ENCODE measurements at places on chromosomes 2 and 18. TPM values are rescaled to one million over a fixed set of nuclear protein-coding genes. Genes with fewer than 3 reads are reported as not detected.

GRCh38 chr18:74784752-74785151, 187.1 kb downstream of the ZNF407 start:
- no peak for DNase-seq

DNA sequence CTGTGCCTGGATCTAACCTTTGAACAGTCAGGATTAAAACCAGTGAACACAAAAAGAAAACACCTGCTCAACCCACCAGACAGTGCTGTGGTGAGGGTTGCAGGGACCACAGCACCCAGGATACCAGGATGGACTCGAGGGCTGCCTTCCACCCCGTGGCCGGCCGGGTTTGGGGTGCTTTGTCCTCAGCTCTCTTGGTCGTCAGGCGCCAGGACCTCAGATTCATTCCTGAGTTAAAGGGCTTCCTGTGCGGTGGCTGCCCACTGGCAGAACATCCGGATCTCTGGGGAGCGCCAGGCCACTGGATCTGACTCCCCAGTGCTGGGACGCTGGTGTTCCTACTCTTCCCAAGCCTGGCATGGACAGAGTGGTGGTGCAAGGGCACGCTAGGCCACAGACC, 239.8 kb downstream of the TFCP2L1 start:
- DNase-seq = no peak

DNA sequence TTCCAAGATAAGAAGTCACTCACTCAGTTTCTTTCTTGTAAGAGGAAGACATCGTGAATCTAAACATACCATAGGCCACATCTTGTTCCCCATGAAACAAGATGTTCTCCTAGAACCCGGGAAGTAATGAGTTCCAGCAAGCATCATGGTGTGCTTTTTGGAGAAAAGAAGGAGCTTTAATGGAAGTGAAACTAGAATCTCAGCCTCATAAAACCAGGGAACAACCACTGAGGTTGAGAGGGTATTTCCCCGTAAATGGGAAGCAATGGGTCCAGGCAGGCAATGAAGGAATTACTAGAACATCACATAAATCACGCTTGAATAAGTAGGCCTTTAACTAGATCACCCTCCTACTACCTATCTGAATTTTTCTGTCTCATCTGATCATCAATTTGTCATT, 40.3 kb downstream of the PSTPIP2 start:
- DNase-seq = no peak

- no peak for DNase-seq
Observed at GRCh38 chr2:122261911-122262310, 506.5 kb downstream of the TSN start.

GRCh38 chr2:197929008-197929885, 124.9 kb downstream of the PLCL1 start:
- no peak for DNase-seq

DNA sequence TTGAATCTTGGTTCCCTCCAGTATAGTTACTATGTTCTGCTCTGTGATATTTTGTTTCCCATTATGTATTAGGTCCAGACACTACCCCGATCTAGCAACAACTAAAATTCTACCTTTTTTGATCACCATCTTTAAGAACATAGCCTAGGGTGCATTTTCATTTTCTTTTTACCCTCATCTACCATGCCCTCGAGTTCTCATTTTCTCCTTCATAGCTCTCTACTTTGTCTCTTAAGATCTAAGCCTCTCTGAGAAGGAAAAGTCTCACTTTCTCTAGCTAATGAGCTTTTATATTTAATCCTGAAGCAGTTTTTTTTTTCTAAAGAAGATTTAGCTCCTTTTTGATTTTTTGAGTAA, 1089.4 kb upstream of the SLC39A10 start:
- DNase-seq = no peak

- DNase-seq = no peak
Observed at GRCh38 chr18:51193621-51194287, 3.7 kb downstream of the MEX3C start.

DNA sequence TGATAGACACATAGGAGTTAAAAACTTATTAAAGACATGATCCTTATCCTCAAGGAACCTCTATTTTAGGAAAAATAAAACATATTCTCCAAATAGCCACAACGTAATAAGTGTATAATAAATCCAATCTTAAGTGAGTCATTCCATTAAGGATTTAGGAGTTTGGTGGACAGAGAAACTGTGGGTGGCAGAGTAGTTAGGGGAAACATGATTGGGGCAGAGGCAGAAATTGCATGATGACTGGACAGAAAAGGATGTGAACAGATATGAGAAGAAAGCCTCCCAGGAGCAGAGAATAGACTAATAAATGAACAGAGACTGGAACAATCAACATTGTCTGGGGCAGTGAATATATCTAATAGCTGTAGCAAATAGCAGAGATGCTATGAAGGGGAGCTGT, 48.1 kb upstream of the SIGLEC15 start:
- DNase-seq = no peak

DNA sequence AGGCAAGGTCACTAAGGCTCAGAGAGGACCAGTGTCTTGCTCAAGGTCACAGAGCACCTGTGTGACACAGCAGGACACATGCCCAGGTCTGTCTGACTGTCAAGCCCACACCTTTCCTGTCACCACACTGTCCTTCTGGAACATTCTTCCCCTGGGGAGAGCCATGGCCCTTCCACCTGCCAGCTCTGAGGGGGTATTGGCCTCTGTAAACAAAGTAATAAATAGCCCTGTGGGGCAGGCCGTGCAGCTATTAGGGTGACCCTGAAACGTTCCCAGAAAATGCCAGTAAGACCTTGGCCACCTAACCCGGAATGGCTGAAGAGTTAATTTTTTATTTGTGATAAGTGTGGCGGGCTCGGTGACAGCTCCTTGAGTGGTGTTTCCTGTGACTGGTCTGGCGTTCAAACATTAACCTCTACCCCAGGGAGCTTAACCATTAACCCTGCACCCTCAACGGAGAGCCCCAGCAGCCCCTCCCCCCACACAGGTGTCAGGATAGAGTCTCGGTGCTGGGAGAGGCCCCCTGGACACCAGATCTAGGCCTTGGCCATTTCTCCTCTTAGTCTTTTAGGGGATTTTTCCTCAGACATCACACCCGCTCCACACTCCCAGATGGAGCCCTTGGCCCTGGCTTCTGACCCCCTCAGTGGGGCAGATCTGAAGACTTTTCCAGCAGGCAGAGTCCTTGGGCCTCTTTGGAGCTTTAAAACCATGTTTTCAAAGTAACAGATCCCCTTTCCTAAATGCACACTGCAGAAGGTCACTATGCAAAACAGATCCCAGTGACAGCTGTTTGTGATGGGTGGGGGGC, 36.6 kb downstream of the SCTR start:
- DNase-seq = no peak

DNA sequence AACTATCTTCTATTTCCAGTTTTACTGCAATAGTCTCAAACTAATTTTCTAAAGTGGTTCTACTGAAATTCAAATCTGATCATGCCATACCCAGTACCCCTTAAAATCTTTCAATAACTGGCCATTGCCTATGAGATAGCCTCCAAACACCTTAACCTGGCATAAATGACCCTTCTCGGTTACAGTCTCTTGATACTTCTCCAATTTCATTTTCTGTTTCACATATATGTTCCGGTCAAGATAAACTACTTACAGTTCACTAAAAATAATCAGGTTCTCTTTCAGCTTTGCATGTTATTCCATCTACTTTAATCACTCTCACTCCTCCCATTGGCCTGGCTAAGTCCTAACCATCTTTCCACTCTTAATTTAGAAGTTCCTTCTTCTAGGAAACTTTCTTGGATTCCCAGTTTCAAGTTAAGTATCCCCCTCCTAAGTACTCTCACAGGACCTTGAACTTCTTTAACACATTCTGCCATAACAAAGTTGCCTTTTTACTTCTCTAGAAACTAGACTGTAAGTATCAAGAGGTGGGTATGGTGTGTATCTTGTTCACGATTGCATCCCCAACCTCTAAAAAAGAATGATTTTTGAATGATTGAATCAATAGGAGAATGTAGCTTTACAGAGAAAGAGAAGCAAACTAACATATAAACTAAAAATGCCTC, 110.2 kb upstream of the RBBP8 start:
- DNase-seq = no peak

- no peak for DNase-seq
Observed at GRCh38 chr18:55908901-55909366, 320.9 kb upstream of the TCF4 start.

DNA sequence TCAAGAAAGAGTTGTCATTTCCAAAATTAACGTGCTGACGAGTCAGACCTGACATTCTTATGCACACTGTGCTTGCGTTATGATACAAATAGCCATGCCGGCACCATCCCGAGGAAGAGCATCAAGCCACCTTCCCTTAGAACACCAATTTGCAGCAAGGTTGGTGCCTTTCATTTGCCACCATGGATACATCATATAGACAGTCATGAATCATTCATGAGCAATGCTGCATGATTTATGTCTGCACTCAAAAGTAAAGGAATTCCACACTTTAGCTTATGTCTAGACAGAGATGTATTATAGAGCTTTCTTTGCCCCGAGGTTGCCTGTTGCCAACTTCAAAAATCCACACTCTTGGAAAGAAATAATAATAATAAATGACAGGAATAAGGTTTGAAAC, 166.9 kb downstream of the VWC2L start:
- DNase-seq = no peak

GRCh38 chr2:148342086-148342485, 302.5 kb upstream of the EPC2 start:
- DNase-seq = no peak

DNA sequence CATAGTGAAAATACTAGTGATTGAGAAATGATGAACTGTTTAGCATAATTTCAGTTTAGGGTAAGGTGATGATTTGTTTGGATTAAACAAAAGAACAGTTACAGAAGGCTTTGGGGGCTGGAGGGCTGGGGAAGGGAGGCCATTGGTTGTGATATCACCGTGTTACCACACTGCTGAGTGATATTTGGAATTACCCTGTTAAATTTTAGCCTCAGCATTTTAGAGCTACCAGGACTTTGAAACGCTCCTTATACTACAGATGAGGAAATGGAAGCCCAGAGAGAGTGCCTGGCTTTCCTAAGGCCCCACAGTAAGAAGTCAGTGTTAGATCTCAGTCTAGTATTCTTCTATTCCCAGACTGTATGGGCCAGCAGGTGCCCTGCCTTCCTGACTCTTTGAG, 15.6 kb downstream of the ARHGEF33 start:
- DNase-seq = no peak

DNA sequence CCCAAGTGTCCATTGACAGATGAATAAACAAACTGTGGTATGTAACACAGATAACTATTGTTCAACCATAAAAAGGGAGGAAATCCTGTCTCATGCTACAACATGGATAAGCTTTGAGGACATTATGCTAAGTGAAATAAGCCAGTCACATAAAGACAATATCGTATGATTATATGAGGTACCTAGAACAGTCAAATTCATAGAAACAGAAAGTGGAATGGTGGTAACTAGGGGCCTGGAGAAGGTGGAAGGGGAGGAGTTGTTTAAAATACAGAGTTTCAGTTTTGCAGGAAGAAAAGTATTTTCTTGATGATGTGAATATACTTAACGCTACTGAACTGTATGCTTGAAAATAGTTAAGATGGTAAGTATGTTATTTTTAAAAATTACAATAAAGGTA, 304.6 kb upstream of the CXCR4 start:
- no peak for DNase-seq

DNA sequence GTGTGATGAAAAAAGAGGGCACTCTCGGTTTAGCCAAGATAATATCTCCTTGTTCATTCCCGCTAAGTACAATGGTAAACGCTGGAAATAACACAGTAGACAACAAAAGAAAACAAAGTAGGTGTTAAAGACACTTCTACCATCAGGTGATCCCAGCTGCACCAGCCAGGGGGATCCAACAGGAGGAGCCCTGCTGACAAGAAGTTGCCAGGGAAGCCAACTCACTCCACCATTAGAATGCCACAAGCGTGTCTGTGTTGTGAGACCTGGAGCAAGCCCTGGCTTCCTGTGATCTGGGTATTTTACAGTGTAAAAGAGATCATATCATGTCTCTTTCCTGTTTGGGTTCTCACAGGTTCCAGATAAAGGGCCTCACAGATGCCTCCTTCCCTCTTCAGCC, 117.0 kb downstream of the GRB14 start:
- no peak for DNase-seq

DNA sequence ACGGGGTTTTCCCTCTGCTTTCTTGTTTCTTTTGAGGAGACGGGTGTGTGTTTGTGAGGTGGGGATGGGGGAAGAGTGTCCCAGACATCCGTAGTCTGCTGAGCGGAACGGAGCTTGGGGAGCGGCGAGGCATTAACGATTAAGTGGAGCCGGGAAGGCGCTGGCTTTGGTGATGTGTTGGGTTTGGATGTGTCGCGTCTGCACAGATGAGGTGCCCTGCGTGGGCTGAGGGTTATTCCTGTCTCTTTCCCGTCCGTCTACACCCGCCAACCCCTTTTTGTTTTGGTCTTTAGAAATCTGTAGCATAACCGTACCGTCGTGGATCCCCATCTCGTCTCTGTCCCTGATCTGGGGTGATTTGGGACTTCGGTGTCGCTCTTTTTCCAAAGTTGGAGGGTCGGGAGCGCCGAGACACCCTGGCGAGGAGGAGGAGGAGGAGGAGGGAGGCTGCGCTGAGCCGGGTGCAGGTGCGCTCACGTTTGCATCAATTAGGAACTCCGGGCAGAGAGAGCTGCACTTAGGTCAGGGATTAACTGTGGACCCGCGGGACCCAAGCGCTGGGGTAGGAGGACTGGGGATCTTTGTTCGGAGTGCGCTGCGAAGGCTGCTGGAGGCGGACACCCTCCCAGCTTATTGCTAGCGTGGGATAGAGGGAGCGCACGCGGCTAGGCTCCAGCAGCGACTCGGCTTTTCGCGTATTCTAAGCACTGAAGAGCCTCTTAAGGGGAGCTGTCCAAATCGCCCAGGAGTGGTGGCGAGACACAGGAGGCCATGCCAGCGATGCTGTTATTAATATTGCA, 720.3 kb downstream of the DPP10 start:
- DNase-seq = no peak

DNA sequence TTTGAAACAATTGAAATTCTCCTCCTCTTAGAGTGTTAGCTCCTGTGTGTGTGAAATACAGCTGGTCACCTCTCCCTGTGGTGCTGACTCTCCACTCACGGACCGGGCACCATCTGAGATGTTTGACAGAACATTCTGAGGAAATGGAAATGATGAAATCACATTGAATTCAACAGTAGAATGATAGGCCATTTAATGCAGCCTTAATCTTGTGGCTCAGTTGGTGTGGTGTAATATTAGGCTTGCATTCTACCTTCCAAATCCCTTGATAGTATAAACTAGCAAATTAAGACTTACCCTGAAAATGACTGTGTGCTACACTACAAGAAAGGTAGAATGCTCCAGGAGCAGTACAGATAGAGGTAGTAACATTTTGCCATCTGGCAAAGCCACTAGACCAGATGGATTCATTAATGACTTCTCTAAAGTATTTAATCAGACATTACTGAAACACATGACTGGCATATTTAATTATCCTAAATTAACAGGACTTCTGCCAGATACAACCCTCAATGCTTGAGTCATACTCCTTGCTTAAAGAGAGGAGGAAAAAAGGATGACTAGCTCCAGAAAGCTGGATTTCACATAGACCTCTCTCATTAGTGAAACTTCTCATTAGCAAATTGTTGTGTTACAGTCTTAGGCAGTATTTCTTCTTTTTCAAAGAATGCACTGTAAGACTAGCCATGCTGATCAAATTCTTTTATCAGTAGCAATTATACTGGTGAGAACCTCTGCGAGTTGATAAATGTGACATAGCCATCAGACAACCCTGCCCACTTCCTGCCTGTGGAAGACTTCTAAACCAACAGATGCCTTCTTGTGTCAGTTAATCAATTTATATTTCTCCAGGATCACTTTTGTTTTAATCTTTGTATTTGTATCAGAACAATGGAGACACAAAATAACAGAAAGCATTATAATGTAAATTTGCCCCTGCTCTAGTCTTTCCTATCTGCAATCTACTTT, 80.6 kb downstream of the EML6 start:
- DNase-seq = no peak

ZNF804A gene
- total RNA-seq = not detected

HOXD1 gene
- total RNA-seq = not detected

TUBB8B gene
- not detected for total RNA-seq

RAPH1 gene
- 7.7 TPM for total RNA-seq

MARS2 gene
- total RNA-seq = 11.6 TPM
